ENCODE measurements at places on chromosomes 1 and 21.

GRCh38 chr1:215082532-215083382 is at the start of gene KCNK2:
Gene KCNK2, plus strand, starts transcription at chr1:215082737. Its CDS starts 649 bp downstream, at chr1:215083386.
- no peak for DNase-seq

DNA sequence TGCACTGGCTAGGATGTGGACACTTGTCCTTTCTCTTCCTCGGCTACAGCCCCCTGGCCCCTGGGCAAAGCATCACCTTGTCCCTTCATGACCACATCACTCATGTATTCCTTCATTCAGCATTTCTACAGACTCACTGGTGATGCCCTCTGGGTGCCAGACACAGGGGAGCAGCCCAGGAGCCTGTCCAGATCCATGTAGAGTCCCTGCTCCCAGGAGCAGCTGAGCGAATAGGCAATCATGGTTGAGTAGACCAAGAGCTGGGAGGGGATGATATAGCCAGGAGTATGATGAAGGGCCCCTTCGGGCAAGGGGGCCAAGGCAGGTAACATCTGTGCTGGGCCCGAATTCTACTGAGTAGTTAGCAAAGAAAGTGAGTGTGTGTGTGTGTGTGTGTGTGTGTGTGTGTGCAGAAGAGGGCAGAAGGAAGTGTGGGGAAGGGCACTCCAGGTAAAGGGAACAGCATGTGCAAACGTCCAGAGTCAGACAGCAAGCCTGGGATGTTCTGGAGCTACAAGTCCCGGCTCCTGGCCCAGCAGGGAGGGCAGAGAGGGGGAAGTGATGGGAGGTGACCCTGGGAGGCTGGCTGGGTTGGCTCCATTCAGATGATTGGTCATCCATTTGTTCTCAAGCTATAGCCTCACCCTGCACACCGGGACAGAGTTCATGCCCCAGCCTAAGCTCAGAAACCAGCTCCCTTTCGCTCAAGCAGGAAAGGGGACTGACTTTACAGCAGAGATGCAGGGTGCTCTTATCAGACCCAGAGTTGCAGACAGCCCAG is 21.0 kb upstream of the PIK3CD start:
- DNase-seq, result no peak

DNA sequence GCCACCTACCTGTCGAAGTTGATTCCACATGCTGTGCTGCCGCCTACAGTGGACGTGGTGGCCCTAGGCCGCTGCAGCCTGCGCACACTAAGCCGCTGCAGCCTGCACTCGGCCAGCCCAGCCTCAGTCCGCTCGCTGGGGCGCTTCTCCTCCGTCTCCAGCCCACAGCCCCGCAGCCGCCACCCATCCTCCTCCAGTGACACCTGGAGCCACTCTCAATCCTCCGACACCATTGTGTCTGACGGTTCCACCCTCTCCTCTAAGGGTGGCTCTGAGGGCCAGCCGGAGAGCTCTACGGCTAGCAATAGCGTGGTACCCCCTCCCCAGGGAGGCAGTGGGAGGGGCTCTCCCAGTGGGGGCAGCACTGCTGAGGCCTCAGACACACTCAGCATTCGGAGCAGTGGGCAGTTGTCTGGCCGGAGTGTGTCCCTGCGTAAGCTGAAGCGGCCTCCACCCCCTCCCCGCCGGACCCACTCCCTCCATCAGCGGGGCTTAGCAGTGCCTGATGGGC is 46.9 kb downstream of the YARS1 start:
- no peak for DNase-seq

DNA sequence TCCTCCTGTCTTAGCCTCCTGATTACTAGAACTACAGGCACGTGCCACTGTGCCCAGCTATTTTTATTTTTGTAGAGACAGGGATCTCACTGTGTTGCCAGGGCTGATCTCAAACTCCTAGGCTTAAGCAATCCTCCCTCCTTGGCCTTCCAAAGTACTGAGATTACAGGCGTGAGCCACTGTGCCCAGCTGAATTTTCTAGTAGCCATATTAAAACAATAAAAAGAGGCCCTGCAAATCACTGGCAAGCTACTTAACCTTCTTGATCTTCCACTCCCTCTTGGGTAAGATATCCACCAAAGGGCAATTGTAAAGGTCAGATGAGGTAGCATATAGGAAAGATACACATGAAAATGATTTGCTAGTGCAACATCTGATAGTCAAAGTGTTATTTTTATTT is 65.6 kb upstream of the SRSF10 start:
- DNase-seq, result no peak

- DNase-seq, result no peak
These were observed 11.1 kb downstream of the DIPK1A start for GRCh38 chr1:92949937-92950817.

DNA sequence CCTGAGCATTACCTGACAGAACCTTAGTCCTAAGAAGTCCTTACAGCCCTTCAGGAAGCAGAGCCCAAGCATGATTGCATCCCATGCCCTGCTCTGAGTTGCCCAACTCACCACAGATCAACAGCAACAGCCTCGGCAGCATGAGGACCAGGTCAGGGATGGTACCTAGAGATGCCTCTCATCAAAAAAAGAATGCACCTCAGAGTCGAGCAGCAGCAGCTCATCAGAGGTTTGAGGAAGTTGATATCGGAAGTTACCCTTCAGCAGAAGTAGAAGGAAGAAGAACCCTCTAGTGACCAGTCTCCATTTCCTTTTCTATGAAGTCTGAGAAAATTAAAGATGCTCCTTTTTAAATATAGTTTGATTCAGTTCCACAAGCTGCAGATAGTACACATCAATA is at the start of gene FCRL1:
Gene FCRL1, minus strand, starts transcription at position 225 of the 400 bp plus-strand sequence. Its CDS starts 83 bp downstream, at position 142.
- no peak for DNase-seq

DNA sequence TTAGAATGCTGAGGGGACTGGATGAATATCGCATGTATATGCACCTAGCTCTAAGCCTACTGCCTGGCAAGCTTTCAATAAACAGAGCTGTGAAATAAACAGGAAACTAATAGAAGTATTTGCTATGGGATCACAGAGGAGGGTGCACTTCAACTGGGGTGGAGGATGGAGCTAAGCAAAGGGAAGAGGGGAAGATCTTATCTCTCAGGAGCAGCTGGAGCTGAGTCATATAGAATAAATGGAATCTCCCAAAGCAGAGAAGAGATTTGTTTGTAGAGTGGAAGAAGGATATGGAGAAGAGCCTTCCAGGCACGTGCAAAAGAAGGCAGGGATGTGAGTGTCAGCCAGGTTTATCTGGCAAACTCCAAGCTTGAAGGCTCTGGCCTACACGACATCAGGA is 17.0 kb upstream of the KCNA10 start:
- no peak for DNase-seq

GRCh38 chr1:36411674-36412648 is 14.3 kb upstream of the LSM10 start:
- no peak for DNase-seq

DNA sequence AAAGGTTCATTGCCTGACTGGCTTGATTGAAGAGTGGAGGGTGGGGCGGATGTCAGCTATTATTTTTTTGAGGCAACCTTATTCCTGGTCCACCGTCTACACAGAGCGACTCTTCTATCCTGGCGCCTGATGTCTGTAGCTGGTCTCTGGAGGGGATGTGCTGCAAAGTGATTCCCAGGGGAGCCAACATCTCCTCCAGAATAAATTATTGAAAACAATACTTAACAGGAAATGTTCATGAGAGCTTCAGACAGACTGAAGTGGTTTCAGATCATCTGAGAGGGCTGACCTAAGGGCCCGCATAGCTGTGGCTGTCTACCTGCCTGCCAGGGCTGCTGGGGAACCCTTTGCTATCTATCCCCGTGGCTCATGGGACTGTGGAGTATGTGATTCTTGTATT is 66.7 kb downstream of the TEX35 start:
- DNase-seq, result no peak

DNA sequence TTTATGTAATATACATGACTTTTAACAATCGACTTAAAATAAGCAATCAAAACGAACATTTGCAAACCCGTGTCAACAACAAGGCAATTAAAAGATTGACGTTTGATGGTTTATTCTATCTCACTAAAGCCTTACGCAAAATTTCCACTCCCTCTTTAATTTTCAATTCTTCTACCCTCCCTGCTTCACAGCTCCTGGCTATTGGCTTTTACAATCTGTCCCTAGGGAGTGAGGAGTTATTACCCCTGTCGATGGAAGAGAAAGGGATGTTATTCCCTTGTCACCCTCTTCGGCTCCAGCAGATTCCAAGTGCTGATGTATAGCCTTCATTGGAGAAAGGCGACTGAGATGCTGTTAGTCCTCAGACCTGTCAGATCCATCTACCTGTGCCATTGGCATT is 161.3 kb downstream of the ZNF281 start:
- DNase-seq, result no peak

DNA sequence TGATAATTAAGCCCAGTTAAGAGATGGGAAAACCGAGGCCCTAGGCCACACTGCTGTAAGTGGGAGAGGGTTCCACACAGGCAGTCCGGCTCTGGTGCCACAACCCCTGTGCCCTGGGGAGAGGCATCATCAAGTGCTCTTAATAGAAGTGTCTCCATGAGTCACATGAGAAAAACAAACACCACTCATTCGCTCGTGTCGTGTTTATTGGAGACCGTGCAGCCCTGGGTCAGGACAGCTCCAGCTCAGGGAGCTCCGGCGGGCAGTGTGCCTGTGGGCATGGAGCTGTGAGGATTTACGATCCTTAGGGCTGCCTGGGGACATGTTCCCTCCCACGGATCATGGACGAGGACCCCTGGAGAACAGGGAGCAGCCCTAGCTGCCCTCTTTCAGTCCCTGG is 658.5 kb downstream of the AJAP1 start:
- DNase-seq, result no peak

DNA sequence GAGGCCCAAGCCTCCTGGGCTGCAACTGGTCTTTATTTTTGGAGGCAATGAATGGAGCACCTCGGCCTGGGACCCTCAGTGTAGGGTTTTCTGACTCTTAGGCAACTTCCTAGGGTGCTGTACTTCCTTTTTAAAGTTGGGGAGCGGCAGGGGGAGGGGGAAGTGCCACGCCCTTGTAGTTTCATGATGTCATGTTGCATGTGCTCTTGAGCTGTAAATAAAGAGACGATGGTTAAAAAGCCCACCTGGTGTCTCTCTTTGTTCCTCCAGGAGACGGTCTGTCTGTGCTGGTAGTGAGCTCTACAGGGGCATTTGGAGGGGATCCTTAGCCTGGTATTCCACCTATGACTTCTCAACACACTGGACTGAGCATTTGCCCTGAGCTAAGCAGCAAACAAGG is 10.3 kb upstream of the AGTRAP start:
- no peak for DNase-seq

- peak; percentile 81 for DNase-seq
These were observed 3.7 kb downstream of the FASLG start for GRCh38 chr1:172662464-172663109.

DNA sequence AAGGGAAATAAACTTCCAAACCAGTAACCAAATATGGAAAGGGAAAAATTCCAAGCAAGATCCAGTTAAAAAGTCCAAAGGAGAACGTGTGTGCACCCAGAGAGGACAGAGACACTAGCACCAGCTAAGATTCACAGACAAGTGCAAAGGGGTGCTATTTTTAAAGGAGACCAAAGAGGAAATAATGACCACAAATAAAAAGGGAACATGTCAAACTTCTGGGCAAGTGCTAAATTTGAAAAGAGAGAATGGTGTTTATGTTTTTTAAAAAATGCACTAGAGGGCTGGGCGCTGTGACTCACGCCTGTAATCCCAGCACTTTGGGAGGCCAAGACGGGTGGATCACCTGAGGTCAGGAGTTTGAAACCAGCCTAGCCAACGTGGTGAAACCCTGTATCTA is 8.6 kb downstream of the JAM2 start:
- DNase-seq, result no peak

DNA sequence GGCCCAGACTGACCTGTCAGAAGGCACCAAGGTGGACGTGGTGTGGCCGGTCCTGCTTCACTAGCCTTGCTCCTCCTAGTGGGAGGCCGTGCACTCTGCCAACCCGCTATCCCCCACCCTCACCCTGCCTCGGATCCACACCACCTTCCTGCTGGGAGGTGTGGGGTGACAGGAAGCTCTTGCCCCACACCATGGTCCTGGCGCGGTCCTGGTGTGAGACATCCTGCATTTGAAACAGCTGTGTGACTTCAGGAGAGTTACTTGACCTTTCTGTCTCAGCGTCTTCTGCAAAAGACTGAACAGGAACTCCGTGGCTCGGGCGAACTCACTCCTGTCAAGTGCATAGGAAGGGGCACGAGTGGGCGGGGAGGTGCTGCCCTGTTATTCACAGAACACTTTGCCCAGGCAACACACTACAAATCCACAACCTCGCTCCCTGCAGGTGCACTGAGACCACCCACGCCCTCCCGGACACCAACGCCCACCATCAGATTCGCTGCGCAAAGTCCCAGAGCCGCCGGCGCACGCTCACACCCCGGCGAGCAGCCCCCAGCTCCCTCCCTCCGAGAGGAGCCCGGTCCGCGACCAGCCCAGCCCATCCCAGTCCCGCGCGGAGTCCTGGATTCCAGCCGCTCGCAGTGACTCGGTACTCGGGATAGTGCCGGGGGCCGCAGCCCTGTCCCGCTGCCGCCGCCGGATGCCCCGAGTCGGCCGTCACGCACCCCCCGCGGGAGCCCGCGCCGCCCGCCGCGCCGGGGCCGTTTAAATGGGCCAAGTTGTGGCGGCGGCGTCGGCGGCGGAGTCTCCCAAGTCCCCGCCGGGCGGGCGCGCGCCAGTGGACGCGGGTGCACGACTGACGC is at the start of gene SAMD11:
Gene SAMD11, plus strand, starts transcription at position 793 of the 860 bp plus-strand sequence. CDS start 509 bp downstream, outside the sequence.
- DNase-seq, result peak; percentile 33

DNA sequence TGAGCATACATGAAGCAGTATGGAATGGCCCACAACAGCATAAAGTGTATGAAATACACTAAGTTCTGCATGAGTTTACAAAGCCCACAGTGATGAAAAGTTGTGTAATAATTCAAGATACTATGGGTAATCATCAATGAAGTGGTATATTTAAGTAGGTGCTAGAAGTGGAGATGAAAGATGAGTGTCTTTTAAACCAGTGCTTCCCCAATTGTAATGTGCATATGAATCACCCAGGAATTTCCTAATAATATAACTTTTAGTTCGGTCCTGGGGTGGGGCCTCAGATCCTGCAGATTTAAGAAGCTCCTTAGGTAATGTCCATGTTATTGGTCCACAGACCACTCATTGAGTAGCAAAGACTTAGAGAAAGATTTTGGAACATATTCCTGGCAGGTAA is 184.9 kb downstream of the DUSP10 start:
- DNase-seq, result no peak

- no peak for DNase-seq
These were observed 46.6 kb downstream of the TTC3 start for GRCh38 chr21:37119421-37120218.

GRCh38 chr21:34734696-34735095 is 65.9 kb downstream of the CLIC6 start:
- no peak for DNase-seq

GRCh38 chr1:159066108-159066507 is 10.5 kb downstream of the AIM2 start:
- no peak for DNase-seq

GRCh38 chr1:85245456-85245855 is 14.0 kb downstream of the C1orf52 start:
- no peak for DNase-seq

DNA sequence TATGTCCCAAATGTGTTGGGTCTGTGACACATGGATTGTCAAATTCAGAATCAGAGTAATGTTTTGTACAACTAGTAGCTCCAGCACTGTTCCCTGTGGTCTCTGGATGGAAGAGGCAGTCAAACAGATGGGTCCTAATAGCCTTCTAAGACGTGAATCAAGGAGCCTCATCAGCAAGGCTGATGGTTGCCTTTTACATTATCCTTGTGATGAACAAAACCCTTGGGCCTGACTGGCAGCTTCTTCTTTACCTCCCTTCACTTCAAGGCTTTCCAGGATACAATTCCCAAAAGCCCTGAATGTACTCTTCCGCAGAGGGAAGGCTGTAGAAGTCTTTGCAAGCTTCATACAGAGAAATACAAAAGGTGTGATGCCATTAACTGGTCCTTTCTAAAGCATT is 633.3 kb downstream of the USP25 start:
- DNase-seq, result no peak
